ENCODE measurements at places on chromosomes 3 and 15.

DNA sequence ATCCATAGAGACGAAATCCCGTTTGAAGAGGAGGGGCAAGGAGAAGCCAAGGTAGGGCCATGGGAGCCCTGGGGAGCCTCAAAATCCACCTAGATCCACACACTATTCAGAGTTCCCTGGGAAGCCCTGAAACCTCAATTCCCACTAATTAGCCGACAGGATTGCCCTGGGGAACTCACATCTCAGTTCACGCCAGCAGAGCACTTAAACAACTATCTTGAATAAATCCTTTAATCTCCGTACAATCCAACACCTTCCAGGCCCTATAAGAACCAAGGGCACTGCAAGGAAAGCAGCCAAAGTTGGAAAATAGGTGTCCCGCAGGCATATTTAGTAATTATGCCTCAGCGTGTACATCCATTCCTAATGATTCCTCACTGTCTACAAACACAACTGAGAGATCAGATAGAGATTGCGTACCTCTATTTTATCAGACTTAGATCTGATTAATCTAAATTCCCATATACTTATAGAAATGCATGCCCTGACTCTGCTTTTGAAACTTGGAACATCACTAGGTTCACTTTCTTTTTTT is 25.6 kb upstream of the EIF4A2 start:
- DNase-seq, result no peak

- no peak for DNase-seq
Observed at GRCh38 chr15:63211549-63211948, 22.1 kb downstream of the RAB8B start.

GRCh38 chr15:91852741-91853510 is 582 bp upstream of the SLCO3A1 start:
- DNase-seq, result peak; percentile 65

DNA sequence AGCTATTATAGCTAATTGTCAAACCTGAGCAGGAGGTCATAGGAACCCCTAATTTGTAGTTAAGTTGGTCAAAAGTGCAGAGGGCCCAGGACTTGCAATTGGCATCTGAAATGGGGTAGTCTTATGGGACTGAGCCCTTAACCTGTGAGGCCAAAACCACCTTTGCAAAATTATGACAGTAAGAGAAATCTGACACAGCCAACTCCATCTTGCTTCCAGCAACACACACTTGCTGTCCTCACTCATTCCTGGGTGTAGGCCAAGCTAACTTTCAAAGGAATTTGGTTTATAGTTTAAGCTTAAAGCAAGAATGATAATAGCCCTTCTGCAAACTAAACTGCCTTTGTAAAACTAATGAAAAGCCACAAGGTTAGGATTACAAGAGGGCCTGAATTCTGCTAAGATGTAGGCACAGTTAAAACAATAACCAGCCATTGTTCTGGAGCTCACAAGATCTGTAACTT is 57.6 kb upstream of the FRMD4B start:
- no peak for DNase-seq

DNA sequence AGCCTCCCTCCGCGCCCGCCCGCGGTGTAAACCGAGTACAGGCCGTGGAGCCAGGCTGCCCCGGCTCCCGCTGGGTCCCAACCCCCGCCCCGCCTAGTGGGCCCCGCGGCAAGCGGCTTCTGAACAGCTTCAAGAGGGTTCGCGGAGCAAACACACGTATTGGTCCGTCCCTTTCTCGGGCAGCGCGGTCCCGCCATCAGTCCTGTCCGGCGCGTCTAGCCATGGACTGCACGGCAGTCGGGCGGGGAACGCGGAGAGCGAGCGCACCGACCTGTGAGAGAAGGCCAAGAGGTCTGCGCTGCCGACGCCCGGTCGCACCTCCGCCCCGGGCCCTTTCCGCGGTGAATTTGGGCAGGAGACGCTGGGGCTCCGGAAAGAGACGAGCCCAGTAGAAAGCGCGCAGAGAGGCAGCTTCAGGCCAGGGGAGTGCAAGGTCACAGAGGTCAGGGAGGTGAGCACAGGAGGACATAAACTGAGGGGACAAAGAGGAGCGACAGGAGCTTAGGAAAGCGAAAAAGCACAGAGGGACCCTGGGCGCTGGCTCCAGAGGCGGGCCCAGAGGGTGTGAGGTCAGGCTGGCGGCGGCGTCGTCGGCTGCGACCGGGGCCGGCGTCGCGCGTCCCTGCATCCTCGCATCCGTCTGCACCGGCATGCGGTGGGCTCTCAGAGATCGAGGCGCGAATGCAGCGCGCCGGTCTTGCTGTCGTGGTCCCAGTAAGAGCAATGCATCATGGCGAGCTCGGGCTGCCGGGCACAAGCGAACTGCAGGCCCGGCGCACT is 1.8 kb downstream of the FOXL2 start:
- no peak for DNase-seq

DNA sequence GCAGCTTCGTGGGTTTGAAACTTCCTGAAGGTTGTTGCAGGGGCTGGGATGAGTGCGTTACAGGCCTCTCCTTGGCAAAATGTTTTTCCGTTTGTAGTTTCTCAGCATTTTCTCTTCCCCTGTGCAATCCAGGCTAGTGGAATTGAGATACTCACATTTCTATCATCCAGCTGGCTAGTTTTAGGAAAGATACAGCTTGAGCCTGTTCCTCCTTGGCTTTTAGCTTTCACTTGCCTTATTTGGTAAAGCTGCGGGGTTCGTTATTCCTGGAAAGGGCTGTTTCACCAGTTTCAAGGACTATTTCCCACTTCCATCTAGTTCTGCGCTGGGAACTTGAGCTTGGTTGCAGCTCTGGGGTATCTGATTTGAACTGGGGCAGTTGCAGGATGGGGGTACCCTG is 90.3 kb downstream of the ITPR1 start:
- DNase-seq, result no peak

GRCh38 chr15:98649472-98650416 is 1.4 kb downstream of the IGF1R start:
- no peak for DNase-seq

GRCh38 chr3:134362670-134363380 is 11.4 kb downstream of the AMOTL2 start:
- DNase-seq, result no peak

- DNase-seq, result no peak
Observed at GRCh38 chr3:184183679-184184078, 2.3 kb upstream of the ABCF3 start.

DNA sequence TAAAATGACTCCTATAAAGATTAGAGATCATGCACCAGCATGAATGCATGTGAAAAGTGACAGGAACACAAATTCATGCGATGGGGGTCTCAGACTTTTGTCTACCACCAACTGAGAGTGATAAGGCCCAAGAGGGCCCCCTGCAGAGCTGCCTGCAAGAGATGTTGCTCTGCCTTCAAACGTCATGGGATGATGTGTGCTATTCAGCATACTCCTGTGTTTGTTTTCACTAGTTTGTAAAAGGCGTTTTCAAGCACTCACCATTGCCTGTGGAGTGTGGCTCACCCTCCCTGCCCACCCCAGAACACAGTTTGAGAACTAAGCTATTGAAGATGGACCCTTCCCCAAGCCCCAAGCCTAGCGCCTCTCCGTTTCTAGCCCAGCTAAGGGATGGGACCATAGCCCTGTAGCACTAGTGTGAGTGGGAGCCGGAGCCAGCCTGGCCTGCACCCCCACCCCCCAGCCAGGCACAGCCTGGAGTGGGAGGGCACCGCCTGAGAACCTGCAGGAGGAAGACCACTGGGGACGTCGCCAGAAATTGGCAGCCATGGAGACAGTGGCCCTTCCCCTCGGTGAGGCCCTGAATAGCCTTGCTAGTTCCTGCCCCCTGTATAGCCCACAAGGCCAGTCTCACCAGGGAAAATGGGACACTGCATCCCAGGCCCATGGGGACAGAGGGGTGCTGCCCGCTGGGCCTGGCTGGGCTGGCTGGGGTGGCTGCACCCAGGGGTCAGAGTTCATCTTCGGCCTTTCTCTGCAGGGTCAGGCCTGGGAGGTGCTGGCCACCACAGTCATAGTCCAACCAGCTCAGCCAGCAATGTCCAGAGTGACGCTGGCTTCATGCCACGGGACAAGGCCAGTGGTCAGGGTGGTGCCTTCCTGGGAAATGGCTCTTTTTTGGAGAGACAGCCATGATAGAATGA is 22.6 kb upstream of the KLF13 start:
- no peak for DNase-seq

- no peak for DNase-seq
Observed at GRCh38 chr3:40516201-40516600, 8.6 kb upstream of the ZNF621 start.

DNA sequence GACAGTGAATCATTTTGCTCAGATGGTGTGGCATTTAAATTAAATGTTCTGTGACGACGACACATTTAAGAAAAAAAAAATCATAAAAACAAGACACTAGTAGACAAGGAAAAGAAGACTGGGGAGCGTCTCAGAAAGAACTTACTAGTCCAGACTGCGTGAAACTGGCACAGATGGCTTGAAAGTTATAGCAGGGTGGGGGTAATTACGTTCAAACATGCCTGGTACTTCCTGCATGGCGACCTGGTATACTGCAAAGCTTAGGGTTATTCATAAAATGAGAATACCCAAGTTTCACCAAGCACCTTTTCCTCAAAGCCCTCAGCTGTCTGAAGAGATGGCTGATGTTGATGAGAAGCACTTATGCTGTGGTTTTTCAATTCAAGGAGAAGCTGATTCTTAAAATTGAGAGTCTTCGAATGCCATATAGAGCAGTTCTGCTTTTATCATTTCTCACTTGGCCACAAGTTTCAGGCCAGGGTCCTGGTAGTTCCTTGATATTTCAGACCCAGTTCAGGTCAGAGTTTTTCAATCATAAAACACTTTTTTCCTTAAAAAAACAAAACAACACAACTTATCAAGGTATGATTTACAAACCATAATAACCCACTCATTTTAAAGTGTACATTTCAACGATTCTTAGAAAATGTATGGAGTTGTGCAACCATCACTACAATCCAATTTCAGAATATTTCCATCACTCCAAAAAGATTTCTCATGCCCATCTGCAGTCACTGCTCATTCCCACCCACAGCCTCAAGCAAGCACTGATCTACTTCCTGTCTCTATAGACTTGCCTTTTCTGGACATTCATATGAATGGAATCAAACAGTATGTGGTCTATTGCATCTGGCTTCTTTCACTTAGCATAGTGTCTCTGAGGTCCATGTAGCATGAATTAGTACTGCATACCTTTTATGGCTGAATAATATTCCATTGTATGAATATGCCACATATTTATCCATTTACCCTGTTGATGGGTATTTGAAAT is 24.7 kb downstream of the PCOLCE2 start:
- no peak for DNase-seq

- no peak for DNase-seq
Observed at GRCh38 chr3:36678216-36679013, 85.9 kb downstream of the DCLK3 start.

DNA sequence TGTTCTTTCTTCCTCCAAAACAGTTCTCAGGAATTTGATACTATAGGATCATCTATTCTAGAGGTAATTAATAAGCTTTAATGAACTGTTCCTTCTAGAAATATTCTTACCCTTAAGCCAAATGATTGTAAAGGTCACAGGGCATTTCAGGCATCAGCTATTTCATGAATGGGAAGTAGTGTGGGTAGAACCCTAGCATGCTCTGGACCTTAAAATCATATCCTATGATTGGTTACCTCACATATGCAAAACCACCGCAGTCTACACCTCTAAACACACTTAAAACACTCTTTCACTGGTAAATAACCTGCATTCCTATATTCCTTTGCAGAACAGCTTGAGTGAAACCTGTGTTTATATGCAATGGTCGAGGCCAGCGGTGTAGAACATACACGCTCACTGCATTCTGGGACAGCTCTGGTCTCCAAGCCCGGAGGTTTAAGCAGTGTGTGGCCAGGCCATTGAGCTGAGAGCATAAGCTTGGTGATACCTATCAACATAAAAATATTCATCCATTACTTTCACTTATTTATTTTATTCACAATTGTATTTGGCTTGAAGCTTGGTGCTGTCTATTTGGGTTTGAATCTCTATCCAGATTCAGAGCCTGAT is 87.7 kb upstream of the RASGRP1 start:
- no peak for DNase-seq

GRCh38 chr3:55341502-55342031 is 145.5 kb downstream of the WNT5A start:
- DNase-seq, result no peak
